ENCODE measurements at places on chromosomes 3 and 15.

GRCh38 chr3:94626573-94626972 is 563.7 kb downstream of the NSUN3 start:
- no peak overlapping the region for H3K27ac ChIP-seq
- H3K4me1 ChIP-seq = no peaks in the 10 kb centered on the region
- no peak overlapping the region for H3K4me3 ChIP-seq
- H3K36me3 ChIP-seq = no peaks in the 10 kb centered on the region
- no peak for DNase-seq

DNA sequence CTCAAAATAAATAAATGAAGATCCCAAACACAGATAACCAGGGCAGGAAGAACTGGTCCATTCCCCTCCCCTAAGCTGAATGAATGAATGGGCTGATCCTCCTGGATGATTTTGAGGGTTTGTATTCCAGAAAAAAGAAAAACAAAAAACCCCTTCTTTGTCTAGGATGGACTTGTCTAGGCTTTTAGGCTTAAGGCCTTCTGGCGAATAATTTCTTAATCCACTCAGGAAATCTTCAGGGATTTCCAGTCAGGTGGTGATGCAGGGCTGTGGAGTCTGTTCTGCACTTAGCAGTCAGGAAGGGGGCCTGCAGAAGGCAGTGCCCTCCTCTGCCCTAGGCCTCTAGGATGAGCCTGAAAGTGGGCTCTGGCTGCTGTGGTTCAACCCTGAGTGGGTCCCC is 52.1 kb downstream of the BDH1 start:
- H3K27me3 ChIP-seq = peaks cover 10% of the 10 kb centered on the region
- H3K4me1 ChIP-seq = peaks cover 3% of the 10 kb centered on the region
- H3K4me3 ChIP-seq = no peak overlapping the region

DNA sequence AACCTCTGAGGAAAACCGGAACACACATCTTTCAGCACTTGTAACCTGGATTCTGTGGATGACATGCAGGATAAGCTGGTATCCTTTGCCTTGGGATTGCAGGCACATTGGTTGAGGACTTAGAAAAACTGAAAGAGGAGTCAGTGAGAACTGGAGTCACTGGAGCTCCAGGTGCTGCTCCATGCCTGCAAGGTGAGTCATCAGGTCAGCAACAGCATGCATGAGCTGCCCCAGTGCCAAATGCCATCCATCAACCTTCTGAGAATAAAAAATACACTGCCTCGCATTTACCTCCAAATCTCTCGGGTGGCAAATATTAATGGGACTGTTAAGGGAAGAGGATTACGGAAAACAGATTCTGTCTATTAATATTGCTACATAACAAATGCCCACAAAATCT is 729.1 kb downstream of the NTRK3 start:
- no peaks in the 10 kb centered on the region for H3K36me3 ChIP-seq
- H3K4me1 ChIP-seq = no peaks in the 10 kb centered on the region
- no peak for DNase-seq
- no peaks in the 10 kb centered on the region for H3K27me3 ChIP-seq
- H3K27ac ChIP-seq = no peak overlapping the region

DNA sequence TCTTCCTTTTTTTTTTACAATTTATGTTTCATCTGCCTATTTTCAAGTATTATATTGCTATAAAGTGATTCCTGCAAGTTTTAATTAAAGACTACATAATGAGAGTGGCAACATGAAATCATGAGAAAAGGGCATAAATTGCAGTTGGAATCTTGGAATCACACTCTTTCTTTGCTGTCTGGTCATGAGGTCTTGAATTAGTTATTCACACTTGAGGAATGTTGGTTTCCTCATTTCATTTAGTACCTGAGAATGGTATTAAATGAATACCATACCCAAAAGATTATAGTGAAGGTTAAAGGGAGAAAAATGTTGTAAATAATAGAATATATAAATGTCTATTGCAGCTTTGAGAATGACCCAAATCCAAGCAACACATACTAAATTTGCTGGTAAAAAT is 25.8 kb upstream of the CNTN3 start:
- no peaks in the 10 kb centered on the region for H3K36me3 ChIP-seq
- no peak overlapping the region for H3K4me3 ChIP-seq
- H3K4me1 ChIP-seq = peaks cover 3% of the 10 kb centered on the region
- no peak overlapping the region for H3K27ac ChIP-seq
- H3K27me3 ChIP-seq = no peaks in the 10 kb centered on the region

GRCh38 chr3:30286811-30287210 is 319.6 kb upstream of the TGFBR2 start:
- DNase-seq = no peak
- H3K36me3 ChIP-seq = no peaks in the 10 kb centered on the region
- no peak overlapping the region for H3K27ac ChIP-seq

- peaks cover 6% of the 10 kb centered on the region for H3K4me1 ChIP-seq
- H3K27ac ChIP-seq = no peak overlapping the region
- H3K36me3 ChIP-seq = no peaks in the 10 kb centered on the region
- H3K4me3 ChIP-seq = no peak overlapping the region
- H3K27me3 ChIP-seq = no peaks in the 10 kb centered on the region
Measured at GRCh38 chr15:65275728-65276126, 11.0 kb downstream of the PARP16 start.

- no peaks in the 10 kb centered on the region for H3K4me1 ChIP-seq
- no peaks in the 10 kb centered on the region for H3K27me3 ChIP-seq
- peaks cover 51% of the 10 kb centered on the region for H3K36me3 ChIP-seq
Measured at GRCh38 chr15:64137226-64137833, 14.2 kb upstream of the SNX22 start.
